Activated CD4-positive, alpha-beta memory T cell treated with anti-CD3 and anti-CD28 coated beads for 36 hours (primary cell): ENCODE measurements at places on chromosomes 5 and 9. TPM values are rescaled to one million over a fixed set of nuclear protein-coding genes. Genes with fewer than 3 reads are reported as not detected.

Gene OGN
- total RNA-seq = not detected

Gene MAMDC4
- total RNA-seq = 14.3 TPM

Gene ADCY2
- total RNA-seq = not detected

Gene IGIP
- total RNA-seq = 2.2 TPM

Gene AGXT2
- not detected for total RNA-seq

DNA sequence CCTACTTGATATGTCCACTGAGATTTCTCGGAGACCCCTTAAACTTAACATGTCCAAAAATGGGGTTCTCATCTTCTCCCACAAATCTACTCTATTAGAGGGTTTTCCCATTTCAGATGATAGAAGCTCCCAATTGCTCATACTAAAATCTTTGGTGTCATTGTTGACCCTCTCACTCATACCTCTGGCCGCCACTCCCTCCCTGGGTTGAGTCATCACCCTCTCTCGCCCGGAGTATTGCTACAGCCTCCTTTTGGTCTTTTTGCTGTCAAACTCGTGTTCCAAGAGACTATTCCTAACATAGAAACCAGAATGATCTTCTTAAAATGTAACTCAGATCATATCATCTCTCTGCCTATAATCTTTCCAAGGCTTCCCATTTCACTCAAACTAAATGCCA lies 91.0 kb upstream of the GNAQ start:
- peaks cover 35% of the 10 kb centered on the region for H3K4me1 ChIP-seq
- H3K27ac ChIP-seq = no peak overlapping the region
- no peaks in the 10 kb centered on the region for H3K36me3 ChIP-seq
- H3K4me3 ChIP-seq = no peak overlapping the region
